ENCODE measurements at places on chromosomes 1 and 21.

- H3K27me3 ChIP-seq, result no peaks in the 10 kb centered on the region
- no peak overlapping the region for H3K4me3 ChIP-seq
- no peak for DNase-seq
- no peak overlapping the region for H3K27ac ChIP-seq
- no peaks in the 10 kb centered on the region for H3K36me3 ChIP-seq
- H3K4me1 ChIP-seq, result no peaks in the 10 kb centered on the region
These were observed 528.7 kb upstream of the PLXNA2 start for GRCh38 chr1:208772891-208773290.

- no peak for DNase-seq
- H3K27ac ChIP-seq, result no peak overlapping the region
- H3K36me3 ChIP-seq, result no peaks in the 10 kb centered on the region
- H3K4me1 ChIP-seq, result no peaks in the 10 kb centered on the region
- H3K27me3 ChIP-seq, result no peaks in the 10 kb centered on the region
- H3K4me3 ChIP-seq, result no peak overlapping the region
These were observed 172.8 kb upstream of the KCTD3 start for GRCh38 chr1:215394084-215394991.

GRCh38 chr1:87403061-87403820 lies 74.6 kb downstream of the LMO4 start:
- DNase-seq, result no peak
- no peak overlapping the region for H3K27ac ChIP-seq
- H3K36me3 ChIP-seq, result no peaks in the 10 kb centered on the region

DNA sequence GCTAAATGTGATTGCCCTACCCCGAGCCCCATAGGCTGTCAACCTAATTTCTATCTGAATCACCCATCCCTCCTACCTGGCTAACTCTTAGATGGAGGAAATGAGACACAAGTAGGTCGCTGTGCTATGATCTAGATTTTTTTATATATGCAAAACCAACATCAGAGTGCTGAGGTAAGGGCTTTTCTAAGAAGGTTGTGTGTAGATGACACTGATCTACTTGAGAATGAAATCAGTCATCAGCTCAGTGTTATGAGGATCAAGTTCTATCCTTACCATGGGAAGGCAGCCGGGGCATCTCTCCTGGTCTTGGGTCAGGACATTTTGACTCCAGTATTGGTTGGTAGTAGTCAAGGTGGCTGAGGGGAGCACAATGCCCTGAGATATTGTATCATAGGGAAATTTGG lies 23.6 kb downstream of the SLAMF1 start:
- H3K27me3 ChIP-seq, result no peaks in the 10 kb centered on the region
- H3K36me3 ChIP-seq, result no peaks in the 10 kb centered on the region
- H3K4me1 ChIP-seq, result no peaks in the 10 kb centered on the region
- H3K27ac ChIP-seq, result no peak overlapping the region
- no peak for DNase-seq

- H3K4me1 ChIP-seq, result peaks cover 27% of the 10 kb centered on the region
- H3K36me3 ChIP-seq, result peaks cover 7% of the 10 kb centered on the region
- H3K27ac ChIP-seq, result no peak overlapping the region
- no peak for DNase-seq
These were observed 2.0 kb downstream of the PRKCZ start for GRCh38 chr1:2052054-2052679.

DNA sequence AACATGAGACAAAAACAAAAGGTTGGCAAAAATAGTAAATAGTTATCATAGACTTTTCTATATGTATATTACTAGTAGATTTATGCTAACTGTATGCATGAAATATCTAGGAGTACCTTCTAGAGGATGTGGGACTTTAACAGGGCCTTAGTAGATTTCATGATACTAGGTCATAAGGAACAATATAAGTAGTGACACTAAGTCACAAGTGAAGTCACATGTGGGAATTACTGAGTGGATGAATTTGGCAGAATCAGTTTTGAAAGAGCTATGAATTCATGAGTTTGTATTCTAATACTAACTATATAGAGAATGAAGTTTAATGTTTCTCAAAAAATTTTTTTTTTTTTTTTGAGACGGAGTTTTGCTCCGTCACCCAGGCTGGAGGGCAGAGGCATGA lies 53.1 kb upstream of the GPR25 start:
- no peaks in the 10 kb centered on the region for H3K4me1 ChIP-seq
- no peaks in the 10 kb centered on the region for H3K27me3 ChIP-seq
- H3K36me3 ChIP-seq, result peaks cover 15% of the 10 kb centered on the region

DNA sequence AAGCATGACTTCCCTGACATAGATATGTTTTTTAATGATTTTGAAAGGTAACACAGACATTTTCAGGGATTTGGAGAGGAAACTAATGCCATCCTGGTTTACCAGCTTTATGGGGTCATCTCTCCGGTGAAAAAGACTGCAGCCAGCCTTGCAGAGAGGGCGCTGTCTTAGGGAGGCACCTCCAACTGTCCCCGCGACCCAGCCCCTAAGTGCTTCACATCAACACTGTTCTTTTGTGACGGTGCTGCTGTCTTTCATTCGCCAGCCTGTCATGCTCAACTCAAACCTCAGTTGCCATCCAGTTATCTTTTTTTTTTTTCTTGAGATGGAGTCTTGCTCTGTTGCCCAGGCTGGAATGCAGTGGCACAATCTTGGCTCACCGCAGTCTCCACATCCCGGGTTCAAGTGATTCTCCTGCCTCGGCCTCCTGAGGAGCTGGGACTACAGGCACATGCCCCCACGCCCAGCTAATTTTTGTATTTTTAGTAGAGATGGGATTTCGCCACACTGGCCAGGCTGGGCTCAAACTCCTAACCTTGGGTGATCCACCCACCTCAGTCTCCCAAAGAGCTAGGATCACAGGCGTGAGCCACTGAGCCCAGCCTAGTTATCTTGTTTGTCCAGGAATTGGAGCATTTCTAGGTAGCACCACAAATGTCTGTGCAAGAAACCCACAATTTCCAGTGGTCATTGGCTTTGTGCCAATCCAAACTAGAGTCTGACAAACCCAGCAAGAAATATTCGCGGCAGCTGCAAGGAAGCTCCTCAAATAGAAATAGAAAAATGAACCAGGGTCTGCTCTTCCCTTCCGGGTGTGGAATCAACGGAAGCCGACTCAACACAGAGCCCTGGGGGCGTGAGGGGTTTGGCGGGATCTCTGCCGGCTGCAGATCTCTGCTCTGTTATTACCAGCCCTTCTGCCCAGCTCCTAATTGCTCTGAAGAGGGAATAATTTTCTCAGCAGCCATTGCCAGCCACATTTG lies 24.2 kb downstream of the PDE9A start:
- no peak overlapping the region for H3K4me3 ChIP-seq
- H3K27me3 ChIP-seq, result peaks cover 20% of the 10 kb centered on the region

DNA sequence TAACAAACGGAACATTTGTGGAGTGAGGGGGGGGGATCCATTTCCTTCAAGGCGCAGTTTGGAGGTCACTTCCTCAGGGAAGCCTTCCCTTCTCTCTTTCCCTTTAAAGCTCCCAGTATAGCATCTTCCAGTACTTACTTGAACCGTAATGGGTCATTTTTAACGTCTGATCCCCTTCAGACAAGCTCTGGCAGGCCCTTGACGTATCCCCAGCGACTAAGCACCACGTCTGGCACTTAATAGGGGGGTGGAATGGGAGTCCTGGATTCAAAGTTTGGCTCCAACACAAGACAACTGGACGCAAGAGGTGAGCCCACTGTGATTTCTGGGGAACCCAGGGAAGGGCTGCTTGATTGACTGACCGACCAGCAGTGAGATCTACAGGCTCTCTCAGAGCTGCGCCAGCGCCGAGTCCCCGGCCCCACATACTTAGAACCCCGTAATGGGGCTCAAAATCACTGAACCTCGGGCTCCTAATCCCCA lies 441 bp downstream of the YARS1 start:
- DNase-seq, result no peak
- H3K4me3 ChIP-seq, result peak overlapping the region; percentile 83
- peaks cover 39% of the 10 kb centered on the region for H3K4me1 ChIP-seq
- H3K27me3 ChIP-seq, result no peaks in the 10 kb centered on the region
- no peaks in the 10 kb centered on the region for H3K36me3 ChIP-seq

DNA sequence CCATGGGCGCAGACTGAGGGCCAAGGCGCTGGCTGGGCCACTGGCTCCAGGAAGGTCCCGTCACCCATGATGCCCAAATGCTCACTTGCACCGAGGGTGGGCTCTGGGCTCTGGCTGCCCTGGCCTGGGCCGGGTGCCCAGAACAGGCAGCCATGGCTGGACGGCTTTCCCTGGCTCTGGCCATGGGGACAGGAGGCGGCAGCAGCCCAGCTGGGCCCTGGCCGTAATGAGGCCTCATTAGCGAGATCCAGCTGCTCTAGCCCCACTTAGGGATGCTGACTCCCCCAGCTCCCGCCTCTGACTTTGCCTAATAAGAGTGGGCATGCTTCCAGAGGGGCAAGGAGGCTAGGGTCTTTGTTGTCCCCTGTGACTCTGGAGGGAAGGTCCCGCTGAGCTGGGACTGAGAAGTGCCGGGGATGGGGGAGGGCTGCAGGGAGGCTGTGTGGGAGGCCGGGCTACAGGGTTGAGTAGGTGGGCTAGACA lies 11.8 kb downstream of the SLC6A9 start:
- H3K4me3 ChIP-seq, result no peak overlapping the region
- peaks cover 8% of the 10 kb centered on the region for H3K36me3 ChIP-seq
- H3K4me1 ChIP-seq, result peaks cover 34% of the 10 kb centered on the region
- no peak overlapping the region for H3K27ac ChIP-seq
- no peaks in the 10 kb centered on the region for H3K27me3 ChIP-seq

DNA sequence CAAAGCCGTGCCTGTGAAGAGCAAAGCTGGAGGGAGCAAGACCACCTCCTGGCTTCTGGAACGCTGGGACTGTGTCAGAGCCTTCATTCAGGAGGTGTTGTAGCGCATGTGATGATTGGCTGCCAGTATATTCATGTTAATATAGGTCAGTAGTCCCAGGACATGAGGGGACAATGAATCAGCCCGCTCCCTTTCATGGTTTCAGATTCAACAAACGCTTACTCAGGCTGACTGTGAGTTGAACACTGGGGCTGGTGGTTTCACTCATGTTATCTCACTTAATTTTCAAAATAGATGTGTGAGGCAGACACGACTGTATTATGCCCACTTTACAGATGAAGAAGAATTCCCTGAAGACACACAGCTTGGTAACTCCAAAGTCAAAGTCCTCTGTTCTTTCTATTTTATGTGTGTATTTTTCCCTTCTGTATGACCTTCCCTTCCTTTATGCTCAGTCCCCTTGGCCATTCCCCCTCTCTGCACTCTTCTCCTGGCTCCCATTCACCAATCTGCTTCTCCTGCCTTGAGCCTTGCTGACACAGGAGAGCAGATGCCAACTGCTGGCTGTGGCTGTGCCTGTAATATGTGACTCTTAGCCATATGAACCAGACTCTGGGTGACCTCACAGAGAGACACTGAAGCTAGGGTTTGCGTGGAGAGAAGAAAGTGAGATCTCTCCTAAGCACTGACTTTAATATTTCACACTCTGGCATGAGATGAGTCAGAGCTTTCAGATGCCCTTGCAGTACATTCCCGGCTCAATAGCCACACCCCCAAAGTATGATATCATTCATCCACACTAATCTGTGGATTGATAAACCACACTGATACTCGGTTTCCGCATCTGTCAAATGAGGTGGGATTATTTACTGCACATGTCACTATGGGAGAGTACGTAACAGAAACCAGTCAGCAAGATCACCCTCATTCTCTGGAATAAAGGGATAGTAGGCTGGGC lies 31.4 kb upstream of the KIRREL1 start:
- no peak overlapping the region for H3K27ac ChIP-seq
- no peak for DNase-seq
- peaks cover 3% of the 10 kb centered on the region for H3K27me3 ChIP-seq
- H3K36me3 ChIP-seq, result no peaks in the 10 kb centered on the region

DNA sequence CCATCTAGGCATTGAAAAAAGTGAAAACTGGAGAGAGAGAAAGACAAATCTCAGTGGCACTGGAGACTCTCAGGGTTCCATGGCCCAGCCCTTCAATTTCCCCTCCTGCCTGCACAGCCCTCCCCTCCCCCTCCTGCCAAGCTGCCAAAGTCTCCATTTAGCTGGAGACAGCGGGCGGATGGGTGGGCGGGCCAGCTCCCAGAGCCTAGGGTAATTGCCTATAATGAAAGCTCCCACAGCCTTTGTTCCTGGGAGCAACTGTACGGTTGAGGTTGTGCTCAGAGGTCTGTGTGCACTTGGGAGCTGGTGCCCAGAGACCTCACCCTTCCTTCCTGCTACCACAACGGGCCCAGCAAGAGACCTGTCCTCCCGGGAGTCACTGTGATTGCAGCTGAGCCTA lies 89.6 kb downstream of the NAV1 start:
- no peak overlapping the region for H3K4me3 ChIP-seq
- H3K27me3 ChIP-seq, result no peaks in the 10 kb centered on the region
- H3K36me3 ChIP-seq, result peaks cover 4% of the 10 kb centered on the region
- H3K27ac ChIP-seq, result no peak overlapping the region
- no peak for DNase-seq

DNA sequence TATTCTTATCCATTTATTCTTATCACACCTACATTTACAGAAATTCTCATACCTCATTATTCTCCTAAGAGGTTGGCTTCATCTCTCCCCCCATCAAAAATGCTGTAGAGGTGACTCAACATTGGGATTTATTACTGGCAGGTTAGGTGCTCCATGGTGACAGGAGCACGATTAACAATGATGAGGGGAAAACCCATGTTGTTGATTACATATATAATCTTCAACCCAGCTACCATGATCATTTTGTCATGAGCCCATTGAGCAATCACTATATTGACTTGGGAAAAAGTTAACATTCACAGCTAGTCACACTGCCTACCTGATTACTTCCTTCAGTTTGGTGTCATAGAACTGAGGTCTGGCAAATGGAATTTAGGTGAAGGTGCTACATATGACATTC lies 712.1 kb upstream of the CHRM3 start:
- no peaks in the 10 kb centered on the region for H3K4me1 ChIP-seq
- H3K4me3 ChIP-seq, result no peak overlapping the region
- H3K27me3 ChIP-seq, result no peaks in the 10 kb centered on the region
- H3K27ac ChIP-seq, result no peak overlapping the region
- no peak for DNase-seq
- no peaks in the 10 kb centered on the region for H3K36me3 ChIP-seq

- DNase-seq, result no peak
- H3K27me3 ChIP-seq, result no peaks in the 10 kb centered on the region
- H3K27ac ChIP-seq, result peak overlapping the region; percentile 79
- peak overlapping the region; percentile 77 for H3K4me3 ChIP-seq
- H3K4me1 ChIP-seq, result peaks cover 25% of the 10 kb centered on the region
These were observed 478 bp downstream of the MAD2L2 start for GRCh38 chr1:11680270-11681070.

GRCh38 chr1:165259706-165260428 lies 96.6 kb downstream of the LMX1A start:
- no peaks in the 10 kb centered on the region for H3K27me3 ChIP-seq
- H3K4me1 ChIP-seq, result peaks cover 3% of the 10 kb centered on the region
- no peak overlapping the region for H3K4me3 ChIP-seq
- H3K27ac ChIP-seq, result no peak overlapping the region
- DNase-seq, result no peak
- H3K36me3 ChIP-seq, result no peaks in the 10 kb centered on the region

DNA sequence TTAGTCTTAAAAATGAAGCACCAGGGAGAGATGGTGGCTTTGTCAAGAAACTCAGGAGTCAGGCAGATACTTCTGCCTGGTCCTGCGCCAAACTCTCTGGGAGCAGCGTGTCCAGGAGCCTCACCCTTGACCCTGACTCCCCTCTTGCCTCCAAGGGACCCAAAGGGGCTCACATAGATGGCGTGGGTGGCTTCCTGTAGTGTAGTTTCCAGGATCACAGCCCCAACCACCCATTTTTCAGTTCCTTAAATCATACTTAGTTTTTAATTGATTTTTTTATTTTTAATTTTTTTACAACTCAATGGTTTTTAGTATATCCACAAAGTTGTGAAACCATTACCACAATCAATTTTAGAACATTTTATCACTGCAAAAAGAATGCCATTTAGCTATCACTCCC lies 107.7 kb upstream of the IGSF21 start:
- no peak overlapping the region for H3K27ac ChIP-seq
- H3K4me3 ChIP-seq, result no peak overlapping the region
- H3K36me3 ChIP-seq, result no peaks in the 10 kb centered on the region
- H3K27me3 ChIP-seq, result peaks cover 46% of the 10 kb centered on the region
- DNase-seq, result no peak
